ENCODE measurements at places on chromosomes 12 and 14. TPM values are rescaled to one million over a fixed set of nuclear protein-coding genes. Genes with fewer than 3 reads are reported as not detected.

Gene HOXC4
- total RNA-seq = 0.18 TPM

Gene MEG3
- total RNA-seq = not detected

Gene CCDC38
- 0.16 TPM for total RNA-seq

Gene GPRC5D
- total RNA-seq = not detected

Gene TRPV4
- total RNA-seq = not detected

Gene TAS2R20
- 3.7 TPM for total RNA-seq

Gene DTX3
- 14.5 TPM for total RNA-seq

Gene PARPBP
- total RNA-seq = 26.5 TPM

Gene LRP1-AS
- not detected for total RNA-seq

Gene NOS1
- total RNA-seq = not detected

Gene PYM1
- 18.9 TPM for total RNA-seq

Gene ITGB7
- 71.4 TPM for total RNA-seq

Gene TXNDC16
- 12.0 TPM for total RNA-seq

Gene DHRS2
- total RNA-seq = 1.3 TPM

Gene PTCSC3
- total RNA-seq = not detected

Gene SDSL
- not detected for total RNA-seq

Gene LRRK2
- not detected for total RNA-seq

Gene ERO1A
- 95.7 TPM for total RNA-seq

Data from activated naive CD4-positive, alpha-beta T cell treated with anti-CD3 and anti-CD28 coated beads, Interleukin-2, amount 50 U/mL, for 72 hours (primary cell).